Frontal cortex (tissue), 4 donors: ENCODE measurements at places on chromosomes 13 and 19. TPM values are rescaled to one million over a fixed set of nuclear protein-coding genes. Genes with fewer than 3 reads are reported as not detected.

DNA sequence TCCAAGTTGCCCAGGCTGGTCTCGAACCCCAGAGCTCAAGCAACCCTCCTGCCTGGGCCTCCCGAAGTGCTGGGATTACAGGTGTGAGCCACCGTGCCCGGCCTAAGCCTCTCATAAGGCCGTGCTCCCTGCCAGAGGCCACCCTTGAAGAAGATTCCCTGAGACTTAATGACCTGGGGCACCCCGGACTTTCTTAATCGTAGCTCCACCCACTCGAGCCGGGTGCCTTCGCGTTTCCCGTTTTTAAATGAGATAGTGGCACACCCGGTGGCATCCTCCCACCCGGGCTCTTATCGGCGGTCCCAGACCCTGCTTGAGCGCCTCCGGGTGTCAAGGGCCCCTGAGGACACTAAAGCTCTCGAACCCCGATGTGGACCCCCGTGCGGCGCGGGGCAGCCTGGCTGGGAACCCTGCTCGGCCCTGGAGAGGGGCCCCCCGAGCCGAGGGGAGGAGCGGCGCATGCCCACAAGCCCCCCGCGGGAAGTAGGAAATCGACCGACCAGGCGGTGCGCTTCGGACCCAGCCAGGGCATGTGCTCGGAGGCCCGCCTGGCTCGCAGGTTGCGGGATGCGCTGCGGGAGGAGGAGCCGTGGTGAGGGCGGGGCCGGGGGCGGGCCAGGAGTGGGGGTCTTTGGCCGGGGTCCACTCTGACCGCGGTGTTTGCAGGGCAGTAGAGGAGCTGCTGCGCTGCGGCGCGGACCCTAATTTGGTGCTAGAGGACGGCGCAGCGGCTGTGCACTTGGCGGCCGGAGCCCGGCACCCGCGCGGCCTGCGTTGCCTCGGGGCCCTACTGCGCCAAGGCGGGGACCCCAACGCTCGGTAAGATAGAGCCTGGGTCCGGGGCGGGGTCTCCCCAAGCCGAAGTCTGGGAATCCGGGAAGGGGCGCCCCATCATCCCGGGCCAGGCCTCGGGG is at the start of gene ANKLE1:
TSS of gene ANKLE1 (plus strand) at position 511 of the 914 bp plus-strand sequence. CDS start at position 531, 20 bp downstream.
- no peak for DNase-seq

- DNase-seq, result no peak
Measured at GRCh38 chr13:27403203-27403678, 21.2 kb upstream of the GTF3A start.

GRCh38 chr13:22800526-22801401 is 380.0 kb upstream of the SGCG start:
- DNase-seq, result no peak

- no peak for DNase-seq
Measured at GRCh38 chr19:38952395-38953165, 21.8 kb downstream of the MRPS12 start.

- DNase-seq, result no peak
Measured at GRCh38 chr19:47158879-47159503, 28.4 kb downstream of the SAE1 start.

- DNase-seq, result no peak
Measured at GRCh38 chr13:50403311-50403710, 388.1 kb downstream of the KCNRG start.

DNA sequence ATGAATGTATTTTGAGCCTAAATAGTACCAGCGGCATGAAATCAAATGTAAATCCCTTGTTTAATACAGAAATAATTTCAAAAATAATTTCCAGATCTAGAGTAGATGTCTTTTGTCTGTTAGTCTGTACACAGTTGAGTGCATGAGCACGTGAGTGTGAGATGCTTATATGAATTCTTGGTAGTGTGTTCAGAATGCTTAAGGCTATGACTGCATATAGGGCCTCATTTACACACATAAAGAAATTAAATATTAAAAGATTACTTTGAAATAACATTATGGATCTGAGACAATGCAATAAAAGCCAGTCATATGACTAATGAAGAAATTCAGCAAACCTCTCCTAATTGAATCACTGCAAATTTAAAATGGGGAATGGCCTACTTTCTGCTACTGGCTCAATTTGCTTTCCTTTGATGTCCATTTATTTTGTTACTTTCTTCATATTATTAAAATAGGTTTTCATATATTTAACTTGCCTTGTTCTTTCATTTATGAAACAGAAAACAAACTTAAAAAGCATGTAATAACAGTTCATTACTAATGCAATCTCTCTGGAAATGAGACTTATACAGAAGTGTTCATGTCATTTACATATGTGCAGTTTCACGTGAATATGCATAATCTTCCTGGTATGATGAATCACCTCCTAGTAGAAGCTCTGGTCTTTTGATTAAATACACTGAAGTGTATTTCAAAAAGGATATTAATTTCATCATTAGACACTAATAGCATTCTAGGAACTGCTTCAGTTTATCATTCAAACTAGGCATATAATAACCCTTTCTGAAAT is 4.5 kb downstream of the AMER2 start:
- DNase-seq, result no peak

DNA sequence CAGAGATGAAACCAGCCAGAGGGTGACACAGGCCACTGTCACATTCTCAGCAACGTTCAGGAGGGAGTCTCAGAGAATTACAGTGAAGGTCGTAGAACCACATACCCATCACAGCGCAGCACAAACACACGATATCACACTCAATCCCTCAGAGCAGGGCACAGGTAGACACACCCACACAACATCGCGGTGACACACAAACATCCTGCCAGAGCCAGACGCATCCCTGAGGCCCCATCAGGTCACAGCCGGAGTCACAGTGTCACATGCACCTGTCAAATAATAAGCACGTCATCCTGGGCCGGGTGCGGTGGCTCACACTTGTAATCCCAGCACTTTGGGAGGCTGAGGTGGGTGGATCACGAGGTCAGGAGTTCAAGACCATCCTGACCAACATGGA is 17.5 kb downstream of the ELAVL3 start:
- no peak for DNase-seq

DNA sequence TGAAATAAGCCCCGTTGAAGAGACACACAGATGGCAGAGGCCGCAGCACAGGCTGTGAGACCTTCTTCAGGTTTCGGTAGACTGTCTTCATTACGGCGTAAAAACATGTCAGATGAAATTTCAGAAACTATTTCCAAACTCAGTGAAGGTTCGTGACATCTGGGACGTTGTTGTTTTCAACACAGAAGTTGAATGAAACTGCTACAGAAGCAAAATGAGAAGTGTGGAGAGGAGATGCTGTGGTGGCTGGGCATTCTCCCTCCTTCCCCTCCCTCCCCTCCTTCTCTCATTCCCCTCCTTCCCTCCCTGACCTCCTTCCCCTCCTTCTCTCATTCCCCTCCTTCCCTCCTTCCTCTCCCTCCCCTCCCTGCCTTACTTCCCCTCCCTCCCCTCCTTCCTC is 113.6 kb downstream of the ATP11A start:
- no peak for DNase-seq

DNA sequence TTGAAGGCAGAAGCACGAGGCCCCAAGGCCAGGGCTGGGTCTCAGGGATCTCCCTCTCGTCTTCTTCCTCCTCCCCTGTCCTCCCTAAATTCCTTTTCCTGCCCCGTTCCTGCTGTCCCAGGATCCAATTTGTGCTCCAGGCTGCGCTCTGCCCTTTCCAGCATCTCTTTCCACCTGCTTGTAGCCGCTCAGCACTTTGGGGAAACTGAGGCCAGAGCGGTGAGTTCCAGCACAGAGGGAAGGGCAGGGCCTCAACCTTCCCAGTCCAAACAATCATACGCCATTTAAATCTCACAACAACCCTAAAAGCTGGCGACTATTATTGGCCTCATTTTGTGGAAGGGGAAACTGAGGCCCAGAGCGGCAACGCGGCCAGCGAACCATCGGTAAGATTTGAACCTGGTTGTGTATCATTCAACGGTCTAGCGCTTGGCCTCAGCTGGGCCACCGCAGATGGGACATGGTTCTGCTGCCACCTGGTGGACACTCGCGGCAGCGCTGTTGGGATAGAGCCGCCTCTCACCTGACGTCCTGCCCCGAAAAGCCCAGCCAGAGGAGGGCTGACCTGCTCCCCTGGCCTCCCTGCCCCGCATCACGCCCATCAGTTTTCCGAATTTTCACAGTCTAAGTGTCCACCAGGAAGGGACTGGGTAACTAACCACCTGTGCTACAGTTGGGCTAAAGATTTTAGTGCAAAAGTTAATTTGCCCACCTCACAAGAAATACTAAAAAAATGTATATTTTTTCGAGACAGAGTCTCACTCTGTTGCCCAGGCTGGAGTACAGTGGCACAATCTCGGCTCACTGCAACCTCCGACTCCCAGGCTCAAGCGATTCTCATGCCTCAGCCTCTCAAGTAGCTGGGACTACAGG is 4.2 kb upstream of the RPL18A start:
- DNase-seq, result peak; percentile 85

DNA sequence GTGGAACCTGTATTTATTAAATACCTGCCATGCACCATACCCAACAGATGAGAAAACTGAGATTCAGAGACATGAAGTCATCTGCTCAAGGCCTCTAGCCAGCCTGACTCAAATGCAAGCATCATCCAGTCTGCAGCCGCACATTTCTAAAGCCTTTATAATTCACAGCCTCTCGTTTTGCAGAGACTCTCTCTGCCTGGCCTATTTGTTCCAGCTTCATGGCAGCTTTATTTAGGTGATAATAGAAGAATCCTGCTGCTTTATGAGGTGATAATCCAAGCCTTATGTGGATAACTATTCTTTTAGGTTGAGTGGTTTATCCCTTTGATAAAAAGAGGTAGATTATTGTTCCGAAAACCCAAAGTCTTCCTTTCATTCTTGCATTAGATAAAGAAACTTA is 58.4 kb downstream of the OXGR1 start:
- DNase-seq, result no peak

GRCh38 chr13:81275666-81276258 is 934.8 kb upstream of the SPRY2 start:
- no peak for DNase-seq

The CD70 gene
- not detected for total RNA-seq

The AMER2 gene
- total RNA-seq, result 143 TPM

The ZNF878 gene
- total RNA-seq, result 0.41 TPM

The PRKCG gene
- 1.2 TPM for total RNA-seq
